ENCODE measurements at places on chromosomes 6 and 20.

GRCh38 chr6:157229132-157229618 lies 94.1 kb downstream of the TMEM242 start:
- no peak for DNase-seq

GRCh38 chr20:17957505-17958363 lies 10.9 kb downstream of the SNX5 start:
- DNase-seq = no peak

- no peak for DNase-seq
Observed at GRCh38 chr20:34427331-34427730, 64.3 kb downstream of the ITCH start.

- DNase-seq = no peak
Observed at GRCh38 chr6:154476494-154476893, 34.0 kb downstream of the CNKSR3 start.

GRCh38 chr6:150672800-150673199 lies 73.1 kb downstream of the PLEKHG1 start:
- DNase-seq = no peak

GRCh38 chr20:56711018-56711417 lies 81.9 kb downstream of the TFAP2C start:
- DNase-seq = no peak

GRCh38 chr20:10842116-10842515 lies 168.3 kb upstream of the JAG1 start:
- no peak for DNase-seq

DNA sequence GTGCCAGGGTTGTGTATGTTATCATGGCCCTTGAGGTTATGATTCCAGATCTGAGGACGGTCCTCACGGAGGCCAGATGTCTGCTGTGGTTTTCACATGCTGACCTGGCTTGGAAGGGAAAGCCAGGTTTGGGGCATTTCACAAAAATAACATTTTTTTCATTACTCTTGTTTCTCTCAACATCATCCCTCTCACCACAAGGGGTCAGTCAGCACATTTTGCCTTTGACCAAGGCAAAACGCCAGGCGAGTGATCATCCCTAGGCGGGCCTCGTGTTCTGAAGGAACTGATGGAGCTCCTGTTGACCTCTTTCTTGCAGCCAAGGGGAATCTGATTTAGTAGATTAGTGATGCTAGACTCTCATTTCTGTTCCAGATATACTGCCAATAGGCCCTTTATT lies 133.5 kb downstream of the TBC1D7 start:
- DNase-seq = peak; percentile 50

DNA sequence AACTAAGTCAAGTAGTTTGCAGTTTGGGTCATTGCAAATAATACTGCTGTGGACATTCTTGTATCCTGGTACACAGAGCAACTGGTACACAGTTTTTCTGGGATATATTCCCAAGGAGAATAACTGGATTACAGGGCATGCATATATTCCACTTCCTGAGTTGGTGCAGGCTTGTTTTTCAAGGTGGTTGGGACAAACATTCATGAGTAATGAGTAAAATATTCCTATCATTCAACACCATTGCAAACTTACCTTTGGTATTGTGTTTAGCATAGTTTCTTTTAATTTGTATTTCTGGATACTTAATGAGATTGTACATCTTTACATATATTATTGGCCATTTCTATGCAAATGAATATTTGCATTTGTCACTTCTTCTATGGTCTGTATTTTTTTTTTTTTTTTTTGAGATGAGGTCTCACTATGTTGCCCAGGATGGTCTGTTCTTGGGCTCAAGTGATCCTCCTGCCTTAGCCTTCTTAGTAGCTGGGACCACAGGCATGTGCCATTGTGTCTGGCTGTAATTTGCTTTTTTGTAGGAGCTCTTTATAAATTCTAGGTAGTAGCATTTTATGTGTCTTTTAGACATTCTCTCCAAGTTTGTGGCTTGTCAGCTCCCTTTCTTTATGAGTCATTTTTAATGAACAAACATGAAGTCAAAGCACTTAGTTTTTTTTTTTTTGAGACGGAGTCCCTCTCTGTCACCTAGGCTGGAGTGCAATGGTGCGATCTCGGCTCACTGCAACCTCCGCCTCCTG lies 158.7 kb downstream of the SOX4 start:
- no peak for DNase-seq

DNA sequence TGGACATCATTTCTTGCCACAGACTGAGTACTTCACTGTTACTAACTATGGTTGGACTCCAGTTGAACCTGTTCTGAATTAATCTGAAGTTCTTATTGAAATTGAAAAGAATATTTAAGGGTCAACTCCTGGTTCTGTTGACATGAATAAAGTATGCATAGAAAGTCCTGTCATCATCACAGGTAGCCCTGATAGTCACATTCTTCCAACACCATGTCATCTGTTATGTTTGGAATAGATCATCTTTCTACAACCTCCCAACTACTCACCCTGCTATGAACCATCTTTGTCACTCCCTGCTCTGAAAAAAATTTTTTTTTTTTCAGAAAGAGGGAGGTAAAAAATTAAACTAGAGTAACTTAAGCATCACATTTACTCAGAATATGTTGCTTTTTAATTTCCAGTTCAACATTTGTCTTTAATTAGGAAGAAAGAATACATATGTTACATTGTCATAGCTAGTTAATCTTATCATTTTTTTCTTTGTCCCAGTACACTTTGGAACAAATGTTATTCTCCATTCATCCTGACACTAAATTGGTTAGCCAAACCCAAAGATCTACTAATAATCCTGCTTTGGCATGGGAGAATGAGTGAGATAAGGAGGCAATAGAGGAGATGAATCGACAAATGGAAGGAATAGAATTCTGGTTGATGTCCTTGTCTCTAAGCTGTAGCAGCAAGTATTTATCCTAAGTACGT lies 775.1 kb upstream of the NRSN1 start:
- no peak for DNase-seq

DNA sequence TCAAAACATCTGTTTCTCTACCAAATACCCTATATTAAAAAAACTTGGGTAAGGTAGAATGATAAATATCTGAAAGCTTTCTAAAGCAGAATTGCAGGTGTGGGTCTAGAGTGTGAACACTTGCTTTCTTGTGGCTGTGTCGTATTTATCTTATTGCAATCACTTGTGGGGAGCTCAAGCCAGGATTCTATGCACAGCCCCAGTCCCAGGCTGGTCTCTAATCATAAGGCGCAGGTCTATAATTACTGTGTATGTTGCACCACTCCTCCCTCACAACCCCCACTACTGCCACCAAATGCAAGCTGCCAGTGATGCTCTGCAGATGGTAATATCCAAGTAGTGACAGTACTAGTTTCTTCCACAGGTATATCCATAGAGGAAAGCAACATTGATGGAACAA lies 2.2 kb upstream of the E2F3 start:
- DNase-seq = no peak

DNA sequence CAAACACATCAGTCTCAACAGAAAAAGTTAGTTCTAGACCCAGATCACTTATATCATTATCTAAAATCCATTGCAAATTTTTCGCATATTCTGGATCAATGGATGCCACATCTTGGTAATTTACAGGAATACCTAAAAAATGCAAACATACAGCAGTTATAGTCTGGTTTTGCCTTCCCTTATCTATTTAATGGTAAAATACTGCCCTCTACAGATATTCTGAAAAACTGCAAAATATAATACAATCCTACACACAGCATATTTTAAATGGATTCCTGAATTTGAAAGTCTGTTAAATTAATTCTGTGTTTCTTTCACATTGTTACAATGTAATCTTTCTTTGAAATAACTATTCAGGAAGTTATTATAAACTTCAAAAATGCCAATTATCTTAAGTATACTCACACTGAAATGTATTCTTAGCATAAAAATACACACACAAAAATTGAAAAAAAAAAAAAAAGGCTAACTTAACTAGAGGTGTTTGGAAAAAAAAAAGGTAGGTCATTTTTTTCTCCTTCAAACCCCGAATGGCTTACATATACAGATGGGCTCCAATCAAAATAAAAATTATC lies 88.4 kb downstream of the HACE1 start:
- no peak for DNase-seq

- DNase-seq = no peak
Observed at GRCh38 chr6:158060455-158061360, 79.0 kb downstream of the SYNJ2 start.

GRCh38 chr6:15876406-15876805 lies 213.6 kb upstream of the DTNBP1 start:
- DNase-seq = peak; percentile 31

DNA sequence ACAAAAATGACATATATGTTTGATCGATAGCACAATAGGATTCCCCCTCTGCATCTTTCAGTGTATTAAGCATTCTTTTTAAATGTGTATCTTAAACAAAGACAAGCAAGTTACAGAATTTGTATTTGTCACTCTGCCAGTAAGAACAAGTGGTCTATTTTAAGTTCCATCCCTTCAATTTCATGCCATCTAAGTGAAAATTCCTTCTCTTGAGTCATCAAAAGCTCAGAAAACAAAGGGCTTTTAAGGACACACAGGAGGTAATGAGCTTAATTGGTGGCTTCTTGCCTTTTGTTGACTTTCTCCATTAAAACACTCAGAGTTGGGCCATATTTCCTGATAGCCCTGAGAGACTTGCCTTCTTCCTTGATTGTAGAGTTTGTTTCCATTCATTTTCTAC lies 547.8 kb downstream of the TENT5A start:
- no peak for DNase-seq

DNA sequence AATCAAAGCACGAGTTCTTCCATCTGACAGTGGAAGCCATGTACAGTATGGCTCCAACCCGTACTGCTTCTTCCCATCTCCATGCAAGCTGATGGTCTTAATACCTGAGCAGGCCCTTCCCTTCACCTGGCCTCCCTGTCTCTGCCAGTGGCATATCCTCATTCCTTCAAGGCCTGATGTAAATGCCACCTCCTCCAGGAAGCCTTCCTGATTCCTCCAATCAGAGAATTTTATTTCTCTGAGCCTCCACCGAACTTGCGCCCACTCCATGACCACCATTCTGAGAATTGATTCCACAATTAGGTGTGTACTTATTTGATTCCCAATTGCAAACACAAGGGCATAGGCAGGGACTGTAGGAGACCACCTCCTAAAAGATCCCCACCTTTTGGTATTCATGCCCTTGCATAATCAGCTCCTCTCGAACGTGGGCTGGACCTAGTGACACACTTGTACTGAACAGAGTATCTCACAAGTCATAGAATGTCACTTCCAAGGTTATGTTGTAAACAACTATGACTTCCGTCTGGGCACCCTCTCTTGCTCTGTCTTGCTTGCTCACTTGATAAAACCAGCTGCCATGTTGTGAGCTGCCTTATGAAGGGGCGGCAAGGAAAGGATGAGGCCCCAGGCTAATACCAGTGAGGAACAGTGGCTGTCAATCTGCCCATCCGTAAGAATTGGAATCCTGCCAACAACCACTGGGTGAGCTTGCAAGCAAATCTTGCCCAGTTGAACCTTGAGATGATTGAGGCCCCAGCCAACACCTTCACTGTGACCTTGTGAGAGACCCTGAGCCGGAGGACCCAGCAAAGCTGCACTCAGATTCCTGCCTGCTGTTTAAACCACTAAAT lies 38.8 kb downstream of the CPNE5 start:
- no peak for DNase-seq

GRCh38 chr6:36413489-36414480 lies 26.3 kb upstream of the ETV7 start:
- DNase-seq = no peak

- DNase-seq = no peak
Observed at GRCh38 chr6:68197356-68197755, 437.7 kb upstream of the ADGRB3 start.

DNA sequence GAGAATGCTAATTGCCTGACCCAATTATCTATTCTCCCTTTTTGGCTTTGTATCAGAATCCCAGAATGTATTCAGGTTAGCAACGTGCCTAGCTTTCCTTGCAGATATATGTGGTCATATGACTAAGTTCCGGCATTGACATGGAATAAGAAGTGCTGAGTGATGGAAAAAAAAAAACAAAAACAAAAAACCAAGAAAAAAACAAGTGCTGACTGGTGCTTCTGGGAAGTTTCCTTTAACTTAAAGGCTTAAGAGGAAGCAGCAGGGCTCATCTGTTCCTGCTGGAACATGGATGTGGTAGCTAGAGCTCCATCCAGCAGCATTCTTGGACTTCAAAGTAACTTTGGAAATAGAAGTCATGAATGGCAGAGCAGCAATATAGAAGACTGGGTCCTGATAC lies 10.4 kb upstream of the RPF2 start:
- no peak for DNase-seq

DNA sequence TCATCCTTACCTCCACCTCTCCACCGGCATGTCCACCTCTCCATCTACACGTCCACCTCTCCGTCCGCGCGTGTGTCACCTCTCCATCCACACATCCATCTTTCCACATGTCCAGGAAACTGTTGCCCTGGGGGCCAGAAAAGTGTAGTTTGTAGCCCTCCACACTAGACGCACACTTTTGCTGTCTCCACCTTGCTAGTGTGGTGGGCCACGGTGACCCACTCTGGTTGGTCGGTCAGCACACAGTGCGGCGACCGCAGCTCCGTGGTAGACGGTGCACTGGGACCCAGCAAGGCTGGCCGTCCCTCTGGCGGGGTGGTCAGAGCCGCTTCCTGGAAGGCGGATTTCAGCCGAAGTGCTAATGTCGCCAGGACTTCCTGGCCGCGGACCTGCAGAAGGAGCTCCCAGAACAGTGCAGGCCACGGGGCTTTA lies 268.6 kb downstream of the DLL1 start:
- no peak for DNase-seq

GRCh38 chr6:14141351-14142062 lies 23.9 kb downstream of the CD83 start:
- DNase-seq = no peak

DNA sequence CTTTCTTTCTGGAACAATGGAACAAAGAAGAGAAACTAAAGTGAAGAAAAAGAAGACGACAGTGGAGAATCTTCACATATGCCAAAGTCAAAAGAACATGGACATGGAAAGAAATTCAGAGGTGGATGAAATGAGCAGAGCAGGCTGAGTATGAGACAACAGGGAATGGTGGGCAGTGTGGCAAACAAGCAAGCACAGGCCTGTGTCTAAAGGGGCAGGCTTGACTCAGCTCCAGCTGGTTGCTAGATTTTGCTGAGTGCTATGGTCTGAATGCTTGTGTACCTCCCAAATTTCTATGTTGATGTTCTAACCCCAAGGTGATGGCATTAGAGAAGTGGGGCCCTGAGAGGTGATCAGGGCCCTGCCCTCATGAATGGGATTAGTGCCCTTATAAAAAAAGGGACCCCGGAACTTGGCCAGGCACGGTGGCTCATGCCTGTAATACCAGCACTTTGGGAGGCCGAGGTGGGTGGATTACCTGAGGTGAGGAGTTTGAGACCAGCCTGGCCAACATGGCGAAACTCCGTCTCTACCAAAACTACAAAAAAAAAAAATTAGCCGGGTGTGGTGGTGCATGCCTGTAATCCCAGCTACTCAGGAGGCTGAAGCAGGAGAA lies 49.6 kb downstream of the ZMYND8 start:
- no peak for DNase-seq

GRCh38 chr20:59603176-59603575 lies 1.2 kb upstream of the PHACTR3 start:
- DNase-seq = no peak

GRCh38 chr6:123598011-123598410 lies 38.7 kb downstream of the TRDN start:
- no peak for DNase-seq
